ENCODE measurements at places on chromosomes 1 and 21. TPM values are rescaled to one million over a fixed set of nuclear protein-coding genes. Genes with fewer than 3 reads are reported as not detected.

JTB gene
- total RNA-seq: 169 TPM

S100A11 gene
- 1,875 TPM for total RNA-seq

PCSK9 gene
- 3.4 TPM for total RNA-seq

CCDC27 gene
- not detected for total RNA-seq

ATF6 gene
- total RNA-seq: 12.1 TPM

KRTAP12-2 gene
- not detected for total RNA-seq

IL24 gene
- 0.33 TPM for total RNA-seq

DDX59 gene
- total RNA-seq: 14.2 TPM

S100A14 gene
- 0.40 TPM for total RNA-seq

NRIP1 gene
- 17.7 TPM for total RNA-seq

HSD3B1 gene
- not detected for total RNA-seq

E2F2 gene
- total RNA-seq: 2.5 TPM

DPT gene
- total RNA-seq: not detected

HSD3B2 gene
- total RNA-seq: not detected

TMIGD3 gene
- not detected for total RNA-seq

CD84 gene
- not detected for total RNA-seq

VHLL gene
- total RNA-seq: not detected

ANXA9 gene
- 0.80 TPM for total RNA-seq

CA6 gene
- total RNA-seq: not detected

ZNF670 gene
- 3.1 TPM for total RNA-seq

RXFP4 gene
- 0.07 TPM for total RNA-seq

PIGR gene
- total RNA-seq: not detected

C8B gene
- total RNA-seq: not detected

EFNA1 gene
- total RNA-seq: 32.8 TPM

PLPP3 gene
- 32.1 TPM for total RNA-seq

RGS8 gene
- not detected for total RNA-seq

NBPF20 gene
- total RNA-seq: 3.0 TPM

FCMR gene
- 4.9 TPM for total RNA-seq

OR2T1 gene
- not detected for total RNA-seq

AMPD1 gene
- total RNA-seq: not detected

MIXL1 gene
- 0.05 TPM for total RNA-seq

NR1I3 gene
- total RNA-seq: 0.15 TPM

ERG gene
- total RNA-seq: not detected

CELA2B gene
- 0.29 TPM for total RNA-seq

AMY1B gene
- not detected for total RNA-seq

RAB3B gene
- 5.1 TPM for total RNA-seq

NBPF26 gene
- total RNA-seq: 3.8 TPM

DTL gene
- 21.7 TPM for total RNA-seq

C1orf94 gene
- total RNA-seq: not detected

IFI44L gene
- total RNA-seq: 0.09 TPM

NUP210L gene
- not detected for total RNA-seq

AGBL4 gene
- total RNA-seq: not detected

RSPO1 gene
- 0.09 TPM for total RNA-seq

NEGR1 gene
- total RNA-seq: not detected

COL16A1 gene
- 5.4 TPM for total RNA-seq

SCNM1 gene
- total RNA-seq: 49.0 TPM

TRIM33 gene
- total RNA-seq: 13.9 TPM

LIN28A gene
- total RNA-seq: not detected

KCNA2 gene
- total RNA-seq: 0.08 TPM

PM20D1 gene
- not detected for total RNA-seq

SYCP1 gene
- total RNA-seq: not detected

CD52 gene
- total RNA-seq: not detected

CCDC30 gene
- total RNA-seq: 0.59 TPM

SLFNL1 gene
- 0.09 TPM for total RNA-seq

IGSF21 gene
- total RNA-seq: not detected

S100A16 gene
- 486 TPM for total RNA-seq
